Left ventricle myocardium superior (tissue), 1 donor: ENCODE measurements at places on chromosomes 1 and 21. TPM values are rescaled to one million over a fixed set of nuclear protein-coding genes. Genes with fewer than 3 reads are reported as not detected.

PERM1 gene
- 187 TPM for total RNA-seq

SPAG17 gene
- total RNA-seq, result not detected

CD160 gene
- 0.37 TPM for total RNA-seq

GRCh38 chr1:206506405-206507283 is 687 bp upstream of the RASSF5 start:
- peak; percentile 44 for DNase-seq

OR2T33 gene
- not detected for total RNA-seq

DNA sequence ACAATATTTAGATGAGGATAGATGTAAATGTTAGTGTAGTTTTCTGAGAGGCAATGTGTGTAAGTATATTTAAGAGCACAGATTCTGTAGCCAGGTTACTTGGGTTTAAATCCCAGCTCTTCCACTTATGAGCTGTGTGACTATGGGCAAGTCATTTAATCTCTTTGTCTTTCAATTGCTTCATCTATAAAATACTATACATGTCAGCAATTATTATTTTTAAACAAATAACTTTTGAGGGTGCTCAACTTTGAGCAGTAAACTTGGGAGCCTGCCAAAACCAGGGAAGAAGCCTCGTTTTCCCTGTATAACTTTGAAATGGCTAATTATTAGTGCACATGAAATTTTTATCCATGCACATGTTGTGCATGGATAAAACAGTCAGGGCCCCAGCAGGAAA is 222.8 kb downstream of the FOXD2 start:
- DNase-seq, result no peak

- no peak for DNase-seq
These were observed 61.0 kb downstream of the MAST2 start for GRCh38 chr1:45864167-45865106.
